Glutamatergic neuron (in vitro differentiated cells): ENCODE measurements at places on chromosomes 6 and 20.

GRCh38 chr6:106426250-106426970 lies 65.9 kb downstream of the CRYBG1 start:
- no peak for DNase-seq

DNA sequence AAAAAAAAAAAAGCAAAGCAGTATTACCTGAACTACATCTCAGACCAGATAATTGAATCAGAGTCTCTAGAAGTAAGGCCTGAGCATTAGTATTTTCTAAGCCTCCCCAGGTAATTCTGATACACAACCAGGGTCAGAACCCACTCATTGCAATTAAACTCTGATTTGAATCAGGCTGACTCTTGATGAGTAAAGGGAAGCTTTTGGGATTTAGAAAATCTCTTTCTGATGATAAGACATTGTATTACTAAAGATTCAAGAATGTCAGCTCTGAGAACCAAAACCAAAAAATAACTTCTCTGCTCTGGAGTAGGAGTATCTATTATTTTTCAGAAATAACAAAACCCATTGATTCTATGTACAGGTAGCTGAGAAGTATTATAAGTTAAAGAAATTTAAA lies 100.1 kb upstream of the COL21A1 start:
- DNase-seq = no peak

DNA sequence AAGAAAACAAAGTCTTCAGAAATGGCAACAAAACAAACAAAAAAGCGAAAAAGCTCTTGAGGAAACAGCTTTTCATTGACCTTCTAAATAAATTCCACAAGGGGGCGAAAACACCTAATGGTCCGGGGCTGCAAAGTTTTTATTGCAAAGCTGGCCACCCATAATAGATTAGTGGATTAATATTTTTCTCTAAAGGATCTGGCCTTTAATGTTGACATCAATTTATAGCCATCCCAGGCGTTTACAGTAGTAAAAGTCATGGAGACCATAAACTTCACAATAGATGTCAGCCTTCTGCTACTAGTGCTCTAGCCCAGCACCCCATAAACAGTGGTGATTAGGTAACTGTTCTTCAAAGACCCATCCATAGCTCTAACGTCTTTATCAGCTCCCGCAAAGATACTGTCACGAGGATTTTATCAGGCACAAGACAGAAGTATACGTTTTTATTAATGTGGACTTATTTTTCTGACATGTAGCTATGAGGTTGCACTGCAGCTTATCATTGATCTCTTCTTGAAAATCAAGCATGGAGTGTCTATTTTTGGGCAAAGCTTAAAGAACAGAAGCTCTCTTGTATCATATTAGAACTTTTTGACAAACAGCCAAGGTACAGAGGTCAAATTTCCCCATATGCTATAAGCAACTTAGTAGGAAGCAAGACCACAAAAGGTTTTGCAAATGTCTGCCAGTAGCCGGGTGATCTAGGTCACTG lies 4.7 kb downstream of the CITED2 start:
- no peak for DNase-seq

DNA sequence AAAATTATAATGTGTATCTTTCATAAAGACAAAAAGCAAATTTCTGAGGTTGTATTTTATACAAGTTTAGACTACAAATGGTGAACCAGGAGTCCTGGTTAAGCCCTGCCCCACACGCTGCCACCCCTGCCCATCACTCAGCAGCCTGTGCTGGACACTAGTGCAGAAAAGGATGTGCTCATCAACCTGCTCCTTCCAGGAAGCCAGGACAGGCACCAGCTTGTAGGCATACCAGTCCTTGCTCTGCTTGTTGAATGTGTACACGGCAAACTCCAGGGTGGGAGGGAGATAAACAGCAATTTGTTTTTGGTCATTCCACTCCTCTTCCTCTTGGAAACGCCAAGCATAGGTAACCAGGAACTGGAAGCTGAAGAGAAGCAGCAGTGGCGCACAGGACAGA lies 18.1 kb downstream of the CST9L start:
- no peak for DNase-seq

DNA sequence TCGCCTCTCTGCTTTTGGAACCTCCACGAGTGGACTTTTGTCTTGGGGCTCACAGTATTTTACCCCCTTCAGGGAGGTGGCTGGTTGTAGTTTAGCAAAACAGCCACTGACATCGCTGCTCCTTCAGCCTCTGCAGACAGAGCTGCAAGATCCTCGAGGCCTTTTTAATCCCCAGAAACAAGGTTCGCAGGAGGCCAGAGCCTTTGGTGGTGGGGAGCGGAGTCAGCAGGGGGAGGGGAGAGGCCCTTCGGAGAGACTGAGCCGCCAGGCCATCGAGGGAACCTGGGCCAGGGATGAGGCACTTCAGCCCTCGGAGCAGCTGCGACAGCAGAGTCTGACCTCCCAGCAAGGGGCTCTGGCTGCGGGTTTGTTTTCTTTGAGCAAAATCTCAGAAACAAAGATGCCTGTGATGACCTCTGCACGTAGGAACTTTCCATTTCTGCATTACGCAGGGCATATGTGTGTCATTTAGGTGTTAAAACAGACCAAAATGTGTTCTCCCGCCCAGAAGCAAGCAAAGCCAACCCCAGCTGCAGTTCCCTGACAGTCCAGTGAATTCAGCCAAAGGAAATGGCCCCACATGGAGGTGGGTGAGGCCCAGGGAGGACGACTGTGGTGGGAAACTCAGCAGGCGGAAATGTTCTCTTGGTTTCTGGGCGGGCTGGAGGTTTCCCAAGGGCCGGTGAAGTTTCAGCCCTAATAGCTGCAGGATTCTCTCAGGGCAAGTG lies 171.2 kb upstream of the SULF2 start:
- DNase-seq = no peak

GRCh38 chr6:5438922-5439584 lies 177.7 kb downstream of the FARS2 start:
- DNase-seq = no peak

- DNase-seq = no peak
Measured at GRCh38 chr6:166636934-166637333, 9.9 kb upstream of the RPS6KA2 start.

DNA sequence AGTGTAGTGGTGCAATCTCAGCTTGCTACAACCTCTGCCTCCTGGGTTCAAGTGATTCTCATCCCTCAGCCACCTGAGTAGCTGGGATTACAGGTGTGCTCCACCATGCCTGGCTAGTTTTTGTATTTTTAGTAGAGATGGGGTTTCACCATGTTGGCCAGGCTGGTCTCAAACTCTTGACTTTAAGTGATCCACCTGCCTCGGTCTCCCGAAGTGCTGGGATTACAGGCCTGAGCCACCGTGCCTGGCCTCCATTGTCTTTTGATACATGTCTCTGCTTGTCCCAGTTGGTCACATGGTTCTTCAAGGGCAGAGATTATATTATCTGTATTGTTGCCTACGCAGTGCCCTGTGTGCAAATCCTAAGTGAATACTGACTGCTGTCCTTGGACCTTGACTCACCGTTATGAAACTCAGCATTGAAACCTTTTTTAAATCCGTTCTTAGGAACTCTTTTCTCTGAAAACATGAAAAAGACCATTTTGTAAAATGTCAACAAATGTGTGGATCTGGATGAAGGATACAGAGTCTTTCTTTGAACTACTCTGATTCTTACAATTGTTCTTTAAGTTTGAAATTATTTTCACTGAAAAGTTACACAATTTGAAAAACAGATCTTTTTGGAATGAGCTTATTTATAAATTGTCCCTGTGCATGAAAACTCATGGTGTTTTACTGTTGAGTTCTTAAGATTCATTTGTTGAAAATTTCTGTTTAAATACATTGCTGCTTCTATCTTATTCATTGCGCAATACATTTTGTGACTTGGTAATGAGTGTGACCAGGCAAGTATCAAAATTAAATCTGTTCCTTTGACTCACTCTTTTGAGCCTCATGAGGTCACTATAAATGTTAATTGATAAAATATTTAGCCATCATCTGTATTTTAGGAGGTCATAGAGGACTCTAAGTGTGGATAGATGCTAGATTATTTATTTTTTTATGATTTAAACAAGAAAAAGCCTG lies 293.5 kb downstream of the UTRN start:
- DNase-seq = no peak

DNA sequence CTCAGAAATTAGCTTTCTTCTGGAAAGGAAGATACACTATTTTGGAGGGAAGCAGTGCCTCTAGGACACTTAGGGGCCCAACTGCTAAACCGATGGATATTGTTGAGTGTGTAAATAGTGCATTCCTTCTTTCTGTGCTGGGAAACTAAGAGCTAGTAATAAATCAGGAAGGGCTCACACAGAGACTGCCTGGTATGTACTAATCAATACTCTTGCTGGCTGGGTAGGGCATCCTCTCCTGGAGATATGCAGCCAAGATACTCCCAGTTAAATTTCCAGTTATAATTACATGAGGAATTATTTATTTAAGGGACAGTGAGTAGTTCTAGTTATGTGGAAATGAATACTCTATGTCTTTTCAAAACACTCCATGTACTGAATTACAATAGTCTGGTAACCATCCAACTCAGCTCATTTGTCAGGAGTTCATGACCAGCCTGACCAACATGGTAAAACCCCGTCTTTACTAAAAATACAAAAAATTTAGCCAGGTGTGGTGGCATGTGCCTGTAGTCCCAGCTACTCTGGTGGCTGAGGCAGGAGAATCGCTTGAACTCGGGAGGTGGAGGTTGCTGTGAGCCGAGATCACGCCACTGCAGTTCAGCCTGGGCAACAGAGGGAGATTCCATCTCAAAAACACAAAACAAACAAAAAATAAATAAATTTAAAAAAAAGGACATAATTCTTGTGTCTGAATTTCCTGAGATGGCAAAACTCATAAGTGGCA lies 100.0 kb downstream of the OR2B2 start:
- DNase-seq = no peak

- DNase-seq = no peak
Measured at GRCh38 chr6:113927001-113927400, 43.9 kb downstream of the HDAC2 start.

GRCh38 chr6:152453421-152453820 lies 183.7 kb downstream of the SYNE1 start:
- no peak for DNase-seq

- no peak for DNase-seq
Measured at GRCh38 chr20:43959920-43960227, 45.2 kb downstream of the TOX2 start.

DNA sequence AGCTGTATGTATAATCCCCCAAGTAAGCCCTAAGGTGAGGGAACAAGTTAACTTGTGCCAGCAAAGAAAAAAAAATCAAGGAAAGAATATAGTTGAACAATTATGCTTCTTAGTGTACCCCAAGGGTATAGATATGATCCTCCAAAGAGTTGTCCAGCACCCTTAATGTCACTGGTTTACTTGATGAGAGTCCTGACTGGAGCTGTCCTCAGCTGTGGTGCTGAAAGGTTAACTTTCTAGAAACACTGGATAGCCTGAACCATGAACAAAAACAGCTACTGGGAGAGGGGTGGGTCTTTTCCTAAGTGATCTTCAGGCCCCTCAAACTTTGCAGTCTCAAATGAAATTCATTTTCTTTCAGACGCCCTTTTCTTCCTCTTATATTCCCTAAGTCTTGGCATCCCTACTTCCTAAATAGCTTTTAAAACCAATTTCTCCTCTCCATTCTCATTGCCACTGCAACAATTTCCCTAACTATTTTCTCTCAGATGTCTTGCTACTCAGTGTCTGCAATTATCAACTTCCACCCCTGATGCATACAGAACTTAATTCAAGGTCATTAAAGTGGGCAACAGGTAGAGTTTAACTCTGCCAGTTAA lies 83.5 kb upstream of the PROKR2 start:
- no peak for DNase-seq

- no peak for DNase-seq
Measured at GRCh38 chr20:6038256-6038655, 15.6 kb downstream of the LRRN4 start.

DNA sequence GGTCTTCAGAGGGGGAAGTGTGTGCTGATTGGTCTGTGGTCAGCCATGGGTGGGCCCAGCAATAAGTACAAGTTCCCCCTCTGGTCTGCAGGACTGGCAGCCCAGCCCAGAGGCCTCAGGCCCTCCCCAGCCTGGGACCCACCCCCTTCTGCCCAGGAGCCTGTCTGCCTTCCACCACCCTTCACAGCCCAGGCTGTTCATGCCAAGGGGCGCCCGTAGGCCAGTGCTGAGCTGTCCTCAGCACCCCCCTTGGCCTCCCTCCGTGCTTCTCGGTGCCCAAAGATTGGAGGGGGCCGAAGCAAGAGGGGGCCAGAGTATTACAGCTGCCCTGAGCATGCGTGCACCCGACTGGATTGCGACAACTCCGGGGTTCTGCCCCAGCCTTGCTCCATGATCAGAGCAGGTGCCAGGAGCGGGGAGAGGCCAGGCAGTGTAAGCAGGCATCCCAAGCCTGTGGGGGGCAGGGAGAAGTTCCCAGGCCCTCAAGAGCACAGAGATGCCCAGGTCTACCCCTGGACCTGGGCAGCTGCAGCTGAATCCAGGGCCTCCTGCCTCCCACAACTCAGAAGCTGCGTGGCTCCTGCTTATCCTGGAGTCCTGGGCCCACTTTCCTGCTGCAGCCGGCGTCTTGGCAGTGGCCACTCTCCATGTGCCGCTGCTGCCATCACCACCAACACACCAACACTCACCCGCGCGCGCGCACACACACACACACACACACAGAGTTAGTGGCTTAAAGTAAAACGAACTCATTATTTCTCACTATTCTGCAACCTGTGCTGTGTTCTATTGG lies 33.3 kb downstream of the CST9L start:
- no peak for DNase-seq

GRCh38 chr6:106099235-106099537 lies 13.1 kb downstream of the PRDM1 start:
- no peak for DNase-seq

GRCh38 chr6:84779380-84779779 lies 15.0 kb upstream of the TBX18 start:
- DNase-seq = no peak

- no peak for DNase-seq
Measured at GRCh38 chr6:54681987-54682386, 164.6 kb upstream of the FAM83B start.

DNA sequence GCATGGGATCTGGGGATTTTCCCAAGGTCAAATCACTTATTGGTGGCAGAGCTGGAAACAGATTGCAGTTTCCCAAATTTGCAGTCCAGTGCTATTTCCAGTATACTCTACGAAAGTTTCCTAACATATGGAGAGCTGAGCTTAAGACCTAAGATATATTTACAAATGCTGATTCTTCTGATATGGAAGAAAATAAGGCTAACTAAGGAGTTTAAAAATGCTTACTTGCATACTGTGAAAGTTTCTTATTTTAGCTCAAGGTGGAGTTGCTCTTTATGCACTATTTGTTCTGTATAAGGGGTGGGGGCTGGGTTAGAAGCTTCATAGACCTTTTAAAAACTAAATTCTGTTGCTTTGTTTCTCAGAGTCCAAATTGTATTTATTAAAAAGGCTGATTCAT lies 7.5 kb downstream of the CD109 start:
- DNase-seq = no peak

GRCh38 chr6:37779902-37780628 lies 39.5 kb upstream of the ZFAND3 start:
- peak; percentile 72 for DNase-seq
